Dorsolateral prefrontal cortex (tissue), 122 donors: ENCODE measurements at places on chromosomes 4 and X.
A peak's percentile ranks its signal among the peaks of the same experiment; 100 is the strongest.

- DNase-seq, result no peak
Observed at GRCh38 chrX:22467571-22467970, 194.9 kb downstream of the CBLL2 start.

DNA sequence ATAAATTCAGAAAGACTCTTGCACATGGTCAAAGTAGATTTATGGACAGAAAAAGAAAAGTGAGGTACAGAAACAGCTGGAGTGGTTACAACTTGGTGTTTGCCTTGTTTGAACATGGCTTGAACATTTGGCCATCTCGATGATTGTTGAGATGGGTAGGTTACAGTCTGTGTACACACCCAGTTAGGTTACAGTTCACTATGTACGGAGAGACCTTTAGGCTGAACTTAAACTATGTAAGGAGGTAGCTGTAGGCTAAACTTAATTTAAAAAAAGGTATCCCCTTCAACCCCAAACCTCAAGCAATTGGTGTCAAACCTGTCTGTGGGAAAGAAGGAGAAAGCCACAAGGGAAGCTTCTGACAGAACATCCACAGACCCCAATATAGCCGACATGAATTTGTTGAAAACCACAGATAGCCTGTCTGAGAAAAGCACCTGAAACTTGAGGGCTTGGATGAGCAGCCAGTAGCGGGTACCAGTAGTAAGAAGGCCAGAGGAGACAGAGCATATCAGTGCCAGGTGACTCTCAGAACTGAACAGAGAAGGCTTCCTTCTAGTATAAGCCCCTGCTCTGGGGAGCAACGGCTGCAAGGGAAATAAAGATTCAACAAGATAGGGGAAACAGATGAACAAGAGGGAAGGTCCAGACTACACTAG is 247.9 kb upstream of the GALNTL6 start:
- no peak for DNase-seq

DNA sequence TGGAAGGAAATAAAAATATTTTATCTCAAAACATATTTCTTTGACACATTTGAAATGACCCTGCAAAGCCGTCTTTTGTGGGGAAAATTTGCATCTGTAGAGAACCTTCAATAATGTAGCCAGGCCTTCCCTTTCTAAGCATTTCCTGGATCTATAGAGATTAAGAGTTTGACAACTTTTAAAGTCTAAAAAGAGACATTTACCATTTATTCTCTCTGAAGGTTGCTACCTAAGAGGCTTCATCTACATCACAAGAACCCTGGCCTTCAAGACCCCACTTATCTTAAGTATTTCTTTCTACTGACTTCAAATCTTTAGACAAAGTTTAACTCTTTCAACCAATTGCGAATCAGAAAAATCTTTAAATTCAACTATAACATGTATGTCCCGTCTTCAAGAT is 1639.8 kb downstream of the RPA4 start:
- no peak for DNase-seq

DNA sequence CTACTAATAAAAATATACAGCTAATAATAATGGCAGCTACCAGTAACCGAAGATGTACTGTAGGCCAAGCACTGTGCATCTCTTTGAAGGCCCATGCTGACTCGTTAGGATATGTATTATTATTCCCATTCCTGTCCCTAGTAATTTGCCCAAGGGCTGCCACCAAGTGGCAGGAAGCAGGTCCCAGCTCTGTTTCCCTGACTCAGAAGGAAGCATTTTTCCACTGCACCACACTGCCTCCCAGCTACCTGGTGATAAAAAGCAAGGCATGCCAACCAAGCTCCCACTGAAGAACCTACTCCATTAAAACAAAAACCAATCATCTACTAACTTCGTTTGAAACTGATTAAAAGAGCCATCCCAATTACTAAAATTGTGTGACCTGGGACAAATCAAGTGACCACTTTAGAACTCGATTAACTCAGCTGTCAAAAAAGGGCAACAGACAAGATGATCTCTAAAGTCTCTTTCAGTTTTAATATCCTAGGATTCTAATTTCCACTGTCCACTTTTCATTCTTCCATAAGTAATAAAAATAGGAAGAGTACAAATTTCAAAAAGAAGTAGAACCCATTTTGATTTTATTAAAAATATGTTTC is 24.3 kb upstream of the PGM2 start:
- peak; percentile 48 for DNase-seq

DNA sequence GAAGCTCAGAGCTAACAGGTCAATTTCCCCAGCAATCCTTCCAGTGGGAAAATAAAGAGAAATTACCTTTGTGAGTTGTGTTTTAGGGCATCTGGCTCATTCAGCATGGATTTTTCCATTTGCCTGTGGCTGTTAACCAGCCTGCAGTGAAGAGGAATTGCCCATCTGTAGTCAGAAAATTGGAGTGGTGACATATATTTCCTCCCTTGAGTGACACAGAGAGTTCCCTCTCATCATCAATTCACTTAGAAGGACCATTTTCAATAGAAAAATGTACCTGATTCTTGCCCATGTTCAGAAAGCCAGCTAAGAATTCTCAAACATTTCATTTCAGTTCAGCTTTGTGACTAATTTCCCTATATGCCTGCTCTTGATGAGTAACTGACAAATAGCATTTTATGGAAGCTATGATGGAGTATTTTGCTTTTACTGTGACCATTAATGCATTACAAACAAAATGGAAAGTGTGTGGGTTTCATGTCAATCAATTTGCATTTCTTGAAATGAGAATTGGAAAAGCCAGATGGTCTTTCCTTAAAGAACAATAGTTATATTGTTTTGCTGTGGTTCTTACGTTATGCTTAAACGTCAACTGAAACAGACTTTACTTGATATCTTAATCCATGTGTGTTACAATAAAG is 155.8 kb downstream of the NWD2 start:
- no peak for DNase-seq

- DNase-seq, result no peak
Observed at GRCh38 chrX:37453821-37454220, 104.7 kb downstream of the PRRG1 start.
